Naive thymus-derived CD8-positive, alpha-beta T cell (primary cell): ENCODE measurements at places on chromosomes 7 and 10. TPM values are rescaled to one million over a fixed set of nuclear protein-coding genes. Genes with fewer than 3 reads are reported as not detected.

The UTF1 gene
- not detected for polyA plus RNA-seq

The DRGX gene
- polyA plus RNA-seq = not detected

The ZNF138 gene
- polyA plus RNA-seq = 13.0 TPM

The ADAM8 gene
- 28.4 TPM for polyA plus RNA-seq

The BLNK gene
- not detected for polyA plus RNA-seq

The CCDC3 gene
- not detected for polyA plus RNA-seq

The PLXNA4 gene
- 0.18 TPM for polyA plus RNA-seq

The ZNF394 gene
- polyA plus RNA-seq = 60.8 TPM

The SAMD8 gene
- polyA plus RNA-seq = 6.4 TPM

The FAM25C gene
- polyA plus RNA-seq = not detected

The STRIP2 gene
- polyA plus RNA-seq = not detected

DNA sequence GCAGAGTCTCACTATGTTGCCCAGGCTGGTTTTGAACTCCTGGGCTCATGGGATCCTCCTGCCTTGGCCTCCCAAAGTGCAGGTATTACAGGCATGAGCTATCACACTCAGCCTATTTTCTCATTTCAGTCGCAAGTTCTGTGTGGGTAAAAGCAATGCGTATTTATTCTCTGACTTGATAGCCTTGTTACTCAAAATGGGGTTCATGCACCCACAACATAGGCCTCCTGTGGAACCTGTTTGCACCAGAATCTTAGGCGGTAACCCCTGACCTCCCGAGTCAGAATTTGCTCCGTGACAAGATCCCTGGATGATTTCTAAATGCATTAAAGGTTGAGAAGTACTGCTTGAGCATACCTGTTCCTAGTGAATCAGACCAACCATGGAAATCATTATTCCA is 7.3 kb downstream of the IL2RA start:
- DNase-seq = no peak

GRCh38 chr10:86182595-86182994 is 184.0 kb downstream of the GRID1 start:
- no peak for DNase-seq

- DNase-seq = no peak
Observed at GRCh38 chr7:67813621-67814292, 817.1 kb downstream of the TYW1 start.

DNA sequence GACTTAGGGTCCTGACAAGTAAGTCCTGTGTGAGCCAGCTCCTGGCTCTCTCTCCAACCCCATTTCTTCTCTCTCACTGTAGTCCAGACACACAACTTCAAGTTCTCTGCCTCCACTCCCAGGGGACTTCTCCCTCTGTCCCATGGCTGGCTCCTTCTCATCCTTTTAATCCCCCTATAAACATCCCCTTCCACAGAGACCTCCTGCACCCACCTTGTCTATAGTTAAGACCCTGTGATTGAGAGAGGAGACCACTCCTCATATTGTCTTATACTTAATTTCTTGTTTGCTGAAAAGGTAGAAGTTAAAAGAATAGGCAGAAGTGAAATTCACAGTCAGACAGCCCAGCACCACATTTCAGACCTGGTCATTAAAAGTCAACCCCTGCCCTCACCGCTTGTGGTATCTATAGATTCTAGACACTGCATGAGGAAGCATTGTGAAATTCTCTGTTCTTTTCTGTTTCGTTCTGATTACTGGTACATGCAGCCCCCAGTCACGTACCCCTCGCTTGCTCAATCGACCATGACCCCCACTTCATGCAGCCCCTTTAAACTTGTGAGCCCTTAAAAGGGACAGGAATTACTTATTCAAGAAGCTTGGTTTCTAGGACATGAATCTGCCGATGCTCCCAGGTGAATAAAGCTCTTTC is 125.6 kb upstream of the FRMD4A start:
- DNase-seq = no peak

GRCh38 chr7:27210441-27211083 is 10.7 kb upstream of the HOXA13 start:
- DNase-seq = no peak

- DNase-seq = no peak
Observed at GRCh38 chr7:44486693-44487092, 3.8 kb downstream of the NUDCD3 start.

DNA sequence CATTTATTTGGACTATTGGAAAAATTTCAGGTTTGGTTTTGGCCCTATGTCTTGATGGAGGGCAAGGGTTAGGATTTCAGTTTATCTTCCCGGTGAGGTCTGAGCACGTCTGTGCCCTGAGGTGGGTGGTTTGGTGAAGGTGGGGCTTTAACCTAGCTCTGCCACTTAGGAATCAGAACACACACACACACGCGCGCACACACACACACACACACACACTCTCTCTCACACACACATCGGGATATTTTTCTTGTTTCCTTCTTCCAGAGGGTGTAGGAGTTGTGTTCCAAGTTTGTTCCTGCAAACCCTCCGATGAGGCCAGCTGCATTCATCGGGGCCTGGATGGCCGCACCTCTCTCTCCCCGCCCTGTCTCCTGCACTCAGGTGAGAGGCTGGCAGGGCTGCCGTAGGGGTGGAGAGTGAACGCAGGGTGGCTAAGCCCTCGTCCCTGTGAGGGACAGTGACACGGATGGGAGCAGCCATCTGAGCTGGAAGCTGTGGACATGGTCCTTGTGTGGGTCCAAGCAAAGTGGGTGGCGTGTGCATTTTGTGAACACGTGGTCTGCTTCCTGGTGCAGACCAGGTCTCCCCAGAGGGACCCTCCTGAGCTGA is 34.2 kb downstream of the CHST12 start:
- DNase-seq = no peak

GRCh38 chr10:73209705-73210104 is 37.4 kb downstream of the DNAJC9 start:
- DNase-seq = no peak

GRCh38 chr10:35161906-35162305 is 35.3 kb downstream of the CREM start:
- DNase-seq = no peak

GRCh38 chr10:6072215-6072934 is 10.2 kb upstream of the IL2RA start:
- DNase-seq = no peak

- DNase-seq = no peak
Observed at GRCh38 chr10:26939290-26939961, 78.7 kb upstream of the ABI1 start.

DNA sequence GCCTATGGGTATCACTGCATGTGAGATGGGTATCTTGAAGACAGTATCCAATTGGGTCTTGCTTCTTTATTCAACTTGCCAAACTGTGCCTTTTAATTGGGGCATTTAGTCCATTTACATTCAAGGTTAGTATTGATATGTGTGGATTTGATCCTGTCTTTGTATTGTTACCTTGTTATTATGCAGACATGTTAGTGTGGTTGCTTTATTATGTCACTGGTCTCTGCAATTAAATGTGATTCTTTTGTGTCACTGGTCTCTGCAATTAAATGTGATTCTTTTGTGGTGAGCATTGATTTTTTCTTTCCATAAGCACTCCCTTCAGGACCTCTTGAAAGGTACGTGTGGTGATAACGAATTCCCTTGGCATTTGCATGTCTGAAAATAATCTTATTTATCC is 357.8 kb upstream of the STEAP1 start:
- DNase-seq = no peak

GRCh38 chr10:102652170-102652916 is 8.1 kb downstream of the TRIM8 start:
- peak; percentile 40 for DNase-seq

GRCh38 chr10:33145451-33146188 is 187.6 kb upstream of the ITGB1 start:
- no peak for DNase-seq

DNA sequence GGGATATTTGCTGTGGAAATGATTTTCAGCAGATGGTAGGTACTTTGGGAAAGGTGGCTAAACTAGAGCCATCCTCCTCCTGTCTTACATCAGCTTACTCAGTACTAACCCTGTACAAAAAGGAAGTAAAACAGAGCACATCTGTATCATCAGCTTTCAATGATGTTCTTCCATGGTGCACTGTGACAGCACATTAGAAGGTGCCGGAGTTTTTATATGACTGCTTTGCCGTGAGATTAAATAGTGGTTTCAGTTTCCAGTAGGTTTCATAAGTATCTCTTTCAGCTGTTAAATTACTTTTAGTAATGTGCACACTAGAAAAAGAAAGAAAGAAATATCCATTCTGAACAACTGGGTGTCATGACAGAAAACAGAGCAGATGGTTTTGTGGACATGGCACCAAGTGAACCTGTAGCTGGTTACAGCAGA is 86.5 kb downstream of the ARID5B start:
- no peak for DNase-seq

- no peak for DNase-seq
Observed at GRCh38 chr10:34737772-34738169, 77.3 kb downstream of the PARD3 start.

DNA sequence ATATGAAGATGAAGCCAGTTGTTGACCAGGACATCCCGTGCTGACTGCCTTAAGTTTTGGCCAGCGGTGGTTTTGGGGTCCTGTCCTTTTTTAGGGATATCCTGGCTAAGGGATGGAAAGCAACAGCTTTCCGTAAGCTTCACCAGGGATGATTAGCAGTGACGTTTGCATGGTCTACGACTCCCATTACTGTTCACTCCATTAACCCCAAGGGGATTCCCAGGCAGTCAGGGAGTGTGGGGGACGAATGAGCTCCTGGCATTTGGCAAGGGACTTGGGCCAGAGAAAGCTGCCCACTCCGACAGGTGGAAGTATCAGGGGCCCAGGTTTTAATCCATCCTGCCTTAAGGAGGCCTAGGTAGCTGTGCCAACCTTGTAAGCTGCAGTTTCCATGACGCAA is 66.8 kb downstream of the ITGB1 start:
- DNase-seq = no peak

DNA sequence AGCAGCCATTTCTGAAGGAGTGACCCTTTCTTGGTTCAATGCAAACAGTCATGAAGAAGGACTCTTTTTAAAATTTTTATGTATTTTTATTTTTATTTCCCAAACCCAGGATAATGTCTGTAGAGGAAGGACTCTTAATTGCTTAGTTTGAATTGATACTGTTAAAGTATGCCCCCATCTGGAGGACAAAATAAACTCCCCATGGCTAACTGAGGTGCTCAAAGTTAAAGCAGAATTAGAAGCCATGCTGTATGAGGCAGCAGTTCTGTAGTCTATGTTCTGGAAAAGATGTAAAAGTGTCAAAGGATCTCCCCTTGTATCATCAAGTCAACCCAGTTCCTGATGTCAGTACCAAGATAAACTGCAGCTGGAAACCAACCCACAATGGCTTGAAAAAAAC is 617.9 kb upstream of the GRM3 start:
- DNase-seq = no peak

GRCh38 chr7:52168085-52168484 is 851.5 kb upstream of the COBL start:
- DNase-seq = no peak

DNA sequence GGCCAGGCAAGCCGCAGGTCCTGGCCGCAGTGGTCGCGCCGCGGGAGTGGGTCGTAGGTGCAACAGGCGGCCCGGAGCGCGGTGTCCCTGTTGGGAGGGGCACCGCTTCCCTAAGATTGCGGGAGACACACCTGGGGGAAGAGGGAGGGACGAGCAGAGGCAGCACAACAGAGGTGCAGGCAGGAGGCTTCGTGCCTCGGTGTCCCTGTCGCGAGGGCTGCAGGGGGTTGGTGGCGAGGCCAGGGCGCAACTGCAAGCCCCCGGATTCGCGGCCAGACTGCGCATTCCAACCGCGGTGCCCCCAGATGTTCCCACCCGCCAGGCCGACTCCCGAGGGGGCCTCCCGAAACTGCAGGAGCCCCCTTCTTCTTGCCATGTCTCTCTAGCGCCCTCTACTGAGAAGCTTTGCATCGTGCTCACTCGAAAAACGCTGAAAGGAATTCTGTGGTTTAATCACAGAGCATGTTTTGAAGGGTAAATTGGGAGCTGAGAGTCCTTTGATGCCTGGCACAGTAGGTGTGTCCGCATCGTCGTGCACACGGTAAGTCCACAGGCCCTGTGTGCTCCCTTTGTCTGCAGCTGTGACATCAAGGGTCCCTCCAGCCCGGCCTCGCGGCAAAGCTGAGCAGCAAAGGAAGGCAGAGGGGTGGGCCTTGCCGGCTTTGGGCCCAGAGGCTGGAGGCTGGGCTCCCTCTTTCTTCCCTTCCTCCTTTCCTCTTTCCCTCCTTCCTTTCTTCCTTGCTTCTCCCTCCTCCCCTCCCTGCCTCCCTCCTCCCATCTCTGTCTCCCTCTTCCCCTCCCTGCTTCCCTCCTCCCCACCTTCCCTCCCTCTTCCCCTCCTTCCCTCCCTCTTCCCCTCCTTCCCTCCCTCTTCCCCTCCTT is 6.2 kb upstream of the MBL2 start:
- DNase-seq = no peak

DNA sequence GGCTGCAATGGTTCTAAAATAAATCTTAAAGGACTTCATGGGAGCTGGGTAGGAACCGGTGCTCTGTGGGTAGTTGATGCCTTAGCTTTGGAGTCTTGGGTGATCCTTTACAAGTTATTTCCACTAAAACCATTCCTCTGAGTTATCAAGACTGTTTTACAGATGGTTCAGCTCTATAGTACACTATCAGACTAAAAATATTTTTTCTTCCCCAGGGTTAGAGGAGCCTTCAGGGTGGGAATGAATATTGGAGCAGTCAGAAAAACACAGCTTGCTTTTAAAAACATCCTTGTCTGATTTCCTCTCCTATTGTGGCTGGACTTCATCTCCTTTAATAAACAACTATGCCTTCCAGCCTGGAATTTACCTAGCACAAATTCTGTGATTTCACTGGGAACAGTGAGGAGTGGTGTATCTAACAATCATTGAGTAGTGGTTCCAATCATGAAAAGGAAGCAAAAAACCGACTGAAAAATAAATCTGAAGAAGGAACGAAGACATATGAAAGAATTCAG is 102.6 kb upstream of the AFAP1L2 start:
- DNase-seq = no peak

- no peak for DNase-seq
Observed at GRCh38 chr10:106560925-106561640, 603.4 kb downstream of the SORCS1 start.

DNA sequence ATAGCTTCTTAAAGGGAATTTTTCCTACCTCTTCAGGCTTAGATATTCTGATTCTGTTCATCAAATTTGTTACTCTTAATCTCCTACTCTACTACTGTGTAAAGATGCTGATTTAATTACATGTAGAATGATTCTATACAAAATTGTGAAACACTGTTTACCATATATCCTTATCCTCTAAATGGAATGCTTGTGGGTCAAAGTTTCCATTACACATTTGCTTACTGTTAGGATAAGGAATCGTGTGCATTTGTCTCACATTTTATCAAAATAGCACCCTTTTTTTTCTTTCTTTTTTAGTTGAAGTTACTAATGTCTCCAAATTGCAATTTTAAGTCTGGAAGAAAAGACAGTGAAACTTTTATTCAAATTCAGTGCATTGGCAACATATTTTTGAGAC is 65.3 kb downstream of the TFEC start:
- no peak for DNase-seq

GRCh38 chr7:16740623-16740953 is 13.0 kb upstream of the TSPAN13 start:
- no peak for DNase-seq
